ENCODE measurements at places on chromosomes 2 and 18. TPM values are rescaled to one million over a fixed set of nuclear protein-coding genes. Genes with fewer than 3 reads are reported as not detected.
A peak's percentile ranks its signal among the peaks of the same experiment; 100 is the strongest.

- no peak for DNase-seq
Observed at GRCh38 chr2:207863345-207863744, 93.6 kb upstream of the FZD5 start.

- no peak for DNase-seq
Observed at GRCh38 chr2:188203776-188204175, 87.9 kb upstream of the GULP1 start.

DNA sequence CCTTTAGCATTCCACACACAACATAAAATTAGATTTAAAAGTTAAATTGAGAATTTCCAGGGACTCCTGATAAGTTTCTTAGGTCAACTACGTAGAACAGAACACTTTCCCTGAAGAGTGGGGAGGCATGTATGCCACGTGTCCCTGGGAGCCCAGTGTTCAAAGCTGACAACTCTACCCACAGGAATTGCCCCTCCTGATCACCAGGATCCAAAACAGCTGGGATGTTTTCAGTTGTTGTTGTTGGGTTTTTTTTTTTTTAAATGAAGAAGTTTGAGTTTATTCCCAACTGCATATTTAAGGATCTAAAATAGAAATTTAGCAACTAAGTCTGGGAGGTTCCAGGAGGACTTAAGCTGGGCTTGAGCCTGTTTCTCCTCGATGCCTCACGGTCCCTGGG, 100.5 kb downstream of the TPGS2 start:
- no peak for DNase-seq

GRCh38 chr2:10303181-10303693, 533 bp downstream of the HPCAL1 start:
- DNase-seq = peak; percentile 19

DNA sequence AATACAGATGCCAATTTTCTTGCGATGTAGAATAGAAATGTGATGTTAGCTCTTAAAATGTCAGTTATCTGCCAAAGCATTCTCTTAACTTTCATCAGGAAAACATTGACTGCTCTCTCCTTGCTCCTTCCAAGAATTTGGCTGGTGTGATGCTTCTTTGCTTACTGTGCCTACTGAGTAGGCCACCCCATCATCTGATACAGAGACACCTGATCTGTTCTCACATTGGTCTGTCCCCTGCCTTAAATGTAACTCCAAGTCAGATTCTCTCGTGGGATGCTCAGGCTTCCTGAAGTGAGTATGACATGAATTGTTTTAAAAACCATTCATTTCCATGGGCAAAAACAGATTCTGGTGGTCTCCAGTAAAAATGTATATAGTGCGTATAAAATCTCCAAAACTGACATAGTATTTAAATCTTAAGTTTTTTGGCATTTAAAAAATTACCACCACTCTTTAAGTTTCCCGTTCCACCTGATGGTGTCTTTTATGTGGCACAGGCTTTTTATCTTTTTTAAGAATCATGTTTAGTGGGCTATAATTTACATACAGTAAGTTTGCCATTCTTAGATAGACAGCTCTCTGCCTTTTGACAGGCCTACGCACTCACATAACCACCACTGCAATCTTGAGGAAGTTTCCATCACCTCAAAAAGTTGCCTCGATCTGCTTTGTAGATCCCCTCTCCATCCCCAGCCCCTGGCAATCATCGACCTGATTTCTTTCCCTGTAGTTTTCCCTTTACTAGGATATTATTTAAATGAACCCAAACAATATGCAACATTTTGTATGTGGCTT, 36.6 kb downstream of the UBE2F start:
- no peak for DNase-seq

- DNase-seq = no peak
Observed at GRCh38 chr2:73259704-73260337, 24.5 kb downstream of the FBXO41 start.

DNA sequence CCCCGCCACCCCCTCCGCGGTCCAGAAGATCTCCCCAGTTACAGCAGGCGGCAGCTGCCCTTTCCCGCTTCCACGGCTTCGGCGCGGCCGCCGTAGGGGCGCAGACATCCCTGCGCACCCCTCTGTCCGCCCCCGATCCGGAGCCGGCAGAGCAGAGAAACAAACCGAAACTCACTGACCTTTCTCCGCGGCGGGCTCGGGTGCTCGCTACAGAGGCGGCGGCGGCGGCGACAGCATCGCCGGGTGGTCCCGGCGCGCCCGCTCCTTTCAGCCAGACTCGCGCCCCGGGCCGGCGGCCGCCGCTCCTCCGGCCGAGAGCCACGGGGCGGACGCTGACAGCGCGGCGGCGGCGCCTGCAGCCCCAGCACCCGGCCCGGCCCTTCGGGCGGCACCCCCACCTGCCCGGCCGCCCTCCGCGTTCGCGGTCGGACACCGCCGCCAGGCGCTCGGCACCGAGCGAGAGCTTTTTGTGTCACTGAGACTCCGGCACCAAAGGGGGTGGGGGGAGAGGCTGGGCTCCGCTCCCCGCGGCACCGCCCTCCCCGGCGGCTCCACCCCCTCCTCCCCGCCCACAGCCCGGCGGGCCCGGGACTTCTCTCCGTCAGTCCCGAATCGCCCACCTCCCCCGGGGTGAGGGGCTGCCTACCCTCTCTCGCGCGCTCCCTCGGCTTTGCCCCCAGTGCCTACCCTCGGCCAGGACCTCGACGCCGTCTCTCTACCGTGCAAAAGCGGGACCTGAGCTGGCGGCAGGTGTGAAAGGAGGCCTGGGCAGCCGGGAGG, 1.4 kb upstream of the RNF152 start:
- DNase-seq = peak; percentile 59

GRCh38 chr2:216044883-216045486, 31.6 kb upstream of the MREG start:
- no peak for DNase-seq

DNA sequence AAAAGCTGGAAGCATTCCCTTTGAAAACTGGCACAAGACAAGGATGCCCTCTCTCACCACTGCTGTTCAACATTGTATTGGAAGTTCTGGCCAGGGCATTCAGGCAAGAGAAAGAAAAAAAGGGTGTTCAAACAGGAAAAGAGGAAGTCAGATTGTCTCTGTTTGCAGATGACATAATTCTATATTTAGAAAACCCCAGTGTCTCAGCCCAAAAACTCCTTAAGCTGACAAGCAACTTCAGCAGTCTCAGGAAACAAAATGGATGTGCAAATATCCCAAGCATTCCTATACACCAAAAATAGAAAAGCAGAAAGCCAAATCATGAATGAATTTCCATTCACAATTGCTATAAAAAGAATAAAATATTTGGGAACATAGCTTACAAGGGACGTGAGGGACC, 11.1 kb downstream of the SLC8A1 start:
- DNase-seq = no peak

Gene PDCD1
- total RNA-seq = not detected
